Esophagus squamous epithelium (tissue), 5 donors: ENCODE measurements at places on chromosomes 5 and 9.

GRCh38 chr5:141657937-141658545 is 6.8 kb upstream of the FCHSD1 start:
- DNase-seq: no peak

DNA sequence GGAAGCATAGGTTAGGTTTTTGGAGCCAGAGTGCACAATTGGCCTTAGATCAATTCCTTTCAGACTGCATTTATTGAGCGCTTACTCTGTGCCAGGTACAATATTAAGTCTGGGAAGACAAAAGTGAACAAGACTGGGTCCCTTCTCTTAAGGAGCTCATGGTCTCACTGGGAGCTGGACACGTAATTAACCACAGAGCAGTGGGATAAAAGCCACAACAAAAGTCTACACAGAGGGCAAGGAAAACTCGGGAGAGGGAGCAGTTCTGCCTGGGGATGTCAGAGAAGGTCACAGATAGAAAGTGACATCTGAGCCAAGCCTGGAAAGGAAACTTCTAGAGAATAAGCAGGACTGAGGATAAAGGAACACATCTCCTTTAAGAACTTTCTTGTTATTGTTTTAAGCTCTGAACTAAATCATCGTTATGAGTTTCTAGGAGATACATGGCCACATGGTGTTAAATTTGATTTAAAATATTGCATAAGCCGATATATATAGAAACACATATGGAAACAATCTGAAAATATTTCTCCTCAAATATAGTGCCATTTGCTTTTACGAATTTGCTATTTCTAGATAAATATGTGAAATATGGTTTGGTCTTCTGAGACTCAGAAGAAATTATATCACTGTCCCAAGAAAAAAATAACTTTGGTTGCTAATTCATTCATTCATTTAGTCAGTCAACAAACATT is 40.1 kb upstream of the PDE8B start:
- no peak for DNase-seq

- DNase-seq: no peak
Measured at GRCh38 chr5:9209846-9210492, 335.9 kb downstream of the SEMA5A start.

DNA sequence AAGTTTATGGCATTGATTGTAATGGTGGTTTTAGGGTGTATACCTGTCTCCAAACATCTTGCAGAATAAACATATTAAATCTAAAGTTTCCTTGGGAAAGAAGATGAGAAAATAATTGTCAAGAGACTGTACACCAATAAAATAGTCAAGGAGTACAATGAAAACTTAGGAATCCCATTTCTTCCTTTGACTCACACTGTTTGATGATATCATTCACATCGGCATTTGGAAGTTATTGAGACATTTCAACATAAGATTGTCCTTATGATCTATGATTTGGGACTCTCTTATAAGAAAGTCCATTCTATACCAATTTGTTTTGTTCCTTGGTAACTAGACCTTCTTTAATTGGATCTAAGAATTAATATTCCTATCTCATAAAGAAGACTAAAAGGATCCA is 482.7 kb downstream of the RAB3C start:
- DNase-seq: no peak
